ENCODE measurements at places on chromosomes 16 and 17.

DNA sequence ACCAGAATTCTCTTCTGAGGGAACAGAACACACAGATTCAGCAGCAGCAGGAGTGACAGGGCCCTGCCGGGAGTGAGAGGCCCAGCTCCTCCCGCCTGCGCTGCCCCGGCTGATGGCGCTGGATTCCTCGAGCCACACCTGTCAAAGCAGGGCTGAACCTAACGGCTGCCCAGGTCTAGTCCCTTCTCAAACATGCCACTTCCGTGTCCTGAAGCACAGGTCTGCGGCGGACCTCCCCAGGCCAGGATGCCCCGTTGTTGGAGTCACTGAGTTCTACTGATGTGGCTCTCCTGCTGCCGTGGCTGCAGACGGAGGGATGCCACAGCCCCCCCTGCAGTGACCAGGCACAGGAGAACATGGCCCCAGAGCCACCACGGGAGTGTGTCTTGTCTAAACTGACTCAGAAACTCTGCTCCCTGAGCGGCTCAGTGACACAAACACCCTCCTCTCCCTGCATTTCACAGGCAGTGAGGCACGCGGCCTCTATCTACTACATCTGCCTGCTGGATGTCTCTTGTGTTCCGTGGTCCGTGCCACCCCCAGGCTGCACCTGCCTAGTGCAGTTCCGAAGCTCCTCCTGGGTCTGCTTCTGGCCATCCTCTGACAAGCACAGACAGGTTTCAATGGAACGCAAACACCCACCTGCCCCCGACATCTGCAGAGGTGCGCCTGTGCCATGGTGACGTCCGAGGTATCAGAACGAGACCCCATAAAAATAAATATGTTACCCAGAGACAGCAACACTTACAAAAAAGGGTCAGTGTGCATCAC, 44.7 kb upstream of the DNAH17 start:
- DNase-seq, result no peak

DNA sequence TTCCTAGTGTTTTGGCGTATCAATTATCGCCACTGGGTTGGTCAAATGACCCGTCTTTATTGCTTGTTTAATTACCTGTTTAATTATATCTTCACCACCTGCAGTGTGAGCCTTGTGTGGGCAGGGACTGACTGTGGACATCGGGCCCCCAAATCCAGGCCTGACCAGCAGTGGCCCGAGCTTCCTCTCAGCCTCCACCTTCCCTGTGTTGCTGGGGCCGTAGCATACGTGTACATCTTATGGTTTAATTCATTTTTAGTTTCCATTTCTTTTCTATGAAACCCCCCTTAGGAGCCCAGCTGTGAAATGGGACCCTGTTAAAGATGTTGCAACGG, 1.2 kb upstream of the LMF1 start:
- no peak for DNase-seq

- no peak for DNase-seq
Observed at GRCh38 chr17:329784-330420, 22.7 kb downstream of the RPH3AL start.

- DNase-seq, result no peak
Observed at GRCh38 chr16:48534601-48535340, 75.2 kb downstream of the N4BP1 start.

All from CD8-positive, alpha-beta T cell (primary cell).